ENCODE measurements at places on chromosomes 4 and X.
A peak's percentile ranks its signal among the peaks of the same experiment; 100 is the strongest.

DNA sequence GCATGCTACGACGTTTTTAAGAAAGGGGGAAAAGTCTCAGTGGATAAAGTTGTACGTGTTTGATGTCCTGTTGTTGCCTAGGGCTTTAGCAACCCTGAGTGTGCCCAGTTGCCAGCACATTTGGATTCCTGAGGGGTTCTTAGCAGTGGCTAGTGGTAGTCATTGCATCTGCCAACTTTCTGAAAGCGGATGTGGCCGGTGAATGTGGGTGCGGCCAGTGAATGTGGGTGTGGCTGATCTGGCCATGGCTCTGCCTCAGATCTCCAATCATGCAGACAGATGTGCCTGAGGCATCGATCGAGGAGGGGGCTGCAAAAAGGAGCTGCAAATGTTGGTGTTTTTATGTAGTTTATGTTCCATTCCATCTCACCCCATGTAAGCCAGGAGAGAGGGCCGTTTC lies 41.5 kb upstream of the FAT1 start:
- peak; percentile 77 for DNase-seq

- DNase-seq = peak; percentile 79
These were observed at the start of gene CPE for GRCh38 chr4:165378745-165379677. CPE (plus strand) TSS chr4:165379008; CDS start chr4:165379222, 214 bp downstream.

- no peak for DNase-seq
These were observed 108.2 kb downstream of the PCDH7 start for GRCh38 chr4:30828264-30828926.

DNA sequence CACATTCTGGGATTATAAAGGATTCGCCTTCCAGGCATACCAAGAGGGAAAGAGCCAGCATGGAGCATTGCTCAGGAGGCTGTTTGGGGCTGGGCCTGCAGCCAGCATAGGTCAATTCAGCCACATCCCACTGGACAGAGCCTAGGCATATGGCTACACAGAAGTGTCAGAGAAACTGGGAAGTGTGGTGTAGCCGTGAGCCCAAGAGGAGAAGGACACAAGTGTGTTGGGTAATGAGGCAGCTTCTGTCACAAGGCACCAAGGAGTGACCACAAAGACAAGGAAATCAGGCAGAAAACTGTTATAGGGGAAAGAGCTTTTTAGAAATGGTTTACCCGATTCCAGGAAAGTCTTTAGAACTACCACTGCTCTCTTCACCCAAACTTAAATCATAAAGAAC lies 178.6 kb upstream of the TBL1X start:
- peak; percentile 12 for DNase-seq

- DNase-seq = no peak
These were observed 41.1 kb upstream of the ACSL4 start for GRCh38 chrX:109774136-109774535.

GRCh38 chrX:95903975-95904374 lies 780.7 kb upstream of the DIAPH2 start:
- DNase-seq = no peak

DNA sequence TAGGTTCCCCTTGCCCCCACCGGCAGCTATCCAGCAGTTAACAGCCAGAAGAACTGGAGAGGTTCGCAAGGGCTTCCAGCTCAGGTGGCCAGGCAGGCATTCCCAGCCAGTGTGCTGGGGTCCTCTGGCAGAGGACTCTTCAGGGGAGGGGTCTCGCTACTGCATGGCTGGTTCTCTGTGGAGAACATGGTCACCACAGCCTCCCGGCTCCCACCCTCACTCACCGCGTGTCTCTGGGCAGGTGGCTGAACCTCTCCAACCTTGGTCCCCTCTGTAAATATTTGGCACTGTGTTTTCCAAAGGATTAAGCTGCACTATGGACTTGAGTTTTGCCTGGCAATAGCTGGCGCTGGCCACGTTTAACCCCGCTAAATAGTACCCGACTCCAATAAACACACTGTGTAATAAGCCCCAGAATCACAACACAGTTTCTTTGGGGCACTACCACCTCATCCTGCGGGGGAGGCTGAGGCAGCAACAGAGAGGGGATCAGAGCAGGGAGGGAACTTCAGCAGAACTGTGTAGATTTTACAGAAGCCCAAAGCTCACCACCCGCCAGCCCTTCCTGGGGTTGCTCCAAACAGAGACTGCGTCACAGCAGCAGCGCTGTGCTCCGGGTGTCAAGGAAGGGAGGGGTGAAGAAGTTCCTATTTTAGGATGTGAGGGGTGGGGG lies 15.2 kb downstream of the BCOR start:
- no peak for DNase-seq

DNA sequence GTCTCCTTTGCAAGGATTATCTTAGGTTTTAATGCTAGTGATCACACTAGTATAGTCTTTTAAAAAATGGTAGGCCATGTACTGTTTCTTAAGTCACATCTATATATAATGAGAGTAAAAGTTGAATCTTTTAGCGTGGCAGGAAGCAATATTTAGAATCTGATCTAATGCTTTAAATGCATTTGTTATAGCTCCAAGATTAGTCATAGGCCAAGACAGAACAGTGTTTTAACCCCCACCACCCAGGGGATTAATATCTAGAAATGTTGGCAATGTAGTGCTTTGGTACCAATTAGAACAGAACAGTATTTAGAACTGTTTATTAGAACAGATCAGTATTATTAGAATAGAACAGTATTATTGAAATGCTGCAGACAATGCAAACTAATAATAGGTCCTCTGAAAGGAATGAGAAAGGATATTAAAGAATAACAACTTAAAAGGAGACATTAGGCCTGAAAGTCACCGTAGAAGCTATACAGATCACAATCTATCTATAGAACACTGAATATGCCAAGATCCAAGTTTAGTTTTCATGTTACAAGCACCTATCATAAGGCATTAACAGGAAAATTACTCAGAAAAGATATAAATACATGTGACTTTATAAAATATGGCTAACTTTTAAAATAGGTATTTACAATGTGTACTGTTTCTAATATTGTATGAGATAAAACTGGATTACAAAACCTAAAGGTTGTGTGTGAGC lies 146.2 kb downstream of the NPNT start:
- no peak for DNase-seq

DNA sequence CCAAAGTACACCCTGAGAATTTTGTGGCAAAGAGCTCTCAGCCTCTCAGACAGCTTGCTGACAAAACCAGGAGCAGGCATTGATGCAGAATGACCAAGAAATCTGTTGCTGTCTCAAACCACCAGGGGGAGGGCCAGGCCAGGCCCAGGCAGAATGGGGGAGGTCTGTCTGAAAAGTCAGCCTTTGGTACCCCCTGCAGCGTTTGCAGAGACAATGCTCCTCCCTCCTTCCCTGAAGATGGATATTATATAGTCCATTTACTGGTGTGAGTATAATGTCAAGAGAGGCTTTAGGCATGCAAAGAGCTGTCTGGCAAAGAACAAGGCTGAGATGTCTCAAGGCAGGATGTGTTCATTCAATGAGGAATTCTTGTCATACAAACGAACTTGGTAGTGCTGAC lies 52.9 kb upstream of the TRPC5OS start:
- peak; percentile 79 for DNase-seq

DNA sequence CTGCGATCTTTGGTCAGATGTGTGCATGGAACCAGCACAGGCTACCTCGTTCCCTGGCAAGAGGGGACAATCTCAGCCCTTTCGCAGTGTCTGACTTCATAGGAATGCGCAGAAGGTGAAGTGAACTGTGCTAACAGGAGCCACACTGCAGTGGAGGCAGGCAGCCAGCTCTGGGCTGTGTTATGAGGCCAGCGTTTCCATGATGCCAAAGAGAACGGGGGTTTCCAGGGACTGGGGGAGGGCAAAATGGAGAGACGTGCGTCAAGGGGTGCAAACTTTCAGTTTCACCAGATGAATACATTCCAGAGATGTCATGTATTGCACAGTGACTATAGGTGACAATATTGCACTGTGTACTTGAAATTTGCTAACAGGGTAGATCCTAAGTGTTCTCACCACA lies 30.4 kb downstream of the CLDN34 start:
- no peak for DNase-seq

GRCh38 chr4:121583396-121583795 lies 113.4 kb downstream of the ANXA5 start:
- DNase-seq = no peak

DNA sequence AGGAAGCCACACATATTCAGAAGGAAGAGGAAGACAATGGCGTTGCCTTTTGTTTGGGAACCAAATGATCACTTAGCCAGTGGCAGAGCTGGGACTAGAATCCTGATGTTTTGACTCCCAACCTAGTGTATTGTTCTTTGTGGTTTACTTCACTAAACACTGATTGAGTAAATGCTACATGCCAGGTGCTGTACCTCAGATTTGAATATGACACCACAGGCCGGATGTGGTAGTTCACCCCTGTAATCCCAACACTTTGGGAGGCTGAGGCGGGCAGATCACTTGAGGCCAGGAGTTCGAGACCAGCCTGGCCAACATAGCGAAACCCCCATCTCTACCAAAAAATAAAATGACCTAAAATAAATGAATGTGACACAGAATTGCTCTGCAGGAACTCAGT lies 8.4 kb downstream of the NDUFA1 start:
- no peak for DNase-seq

GRCh38 chr4:80134936-80135701 lies 62.1 kb upstream of the ANTXR2 start:
- no peak for DNase-seq

GRCh38 chr4:40645586-40645985 lies 15.9 kb upstream of the RBM47 start:
- DNase-seq = no peak

DNA sequence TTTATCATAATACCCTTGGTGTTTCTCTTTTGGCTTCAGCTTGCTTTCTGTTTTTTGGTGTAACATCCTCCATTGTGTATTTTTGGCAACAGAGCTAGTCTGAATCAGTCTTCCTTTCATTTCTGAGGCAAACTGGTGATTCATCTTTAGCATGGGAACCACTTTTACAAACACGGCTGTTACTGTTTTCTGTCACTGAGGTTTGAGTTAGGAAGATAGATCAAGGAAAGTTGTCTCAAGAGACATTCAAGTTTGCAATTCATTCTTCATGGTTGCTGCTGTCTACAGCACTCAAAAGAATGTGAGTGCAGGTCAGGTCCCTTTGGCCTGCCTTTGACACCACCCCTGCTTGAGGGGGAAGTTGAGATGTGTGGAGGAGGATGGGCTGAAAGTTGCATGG lies 36.3 kb downstream of the IL21 start:
- DNase-seq = no peak

DNA sequence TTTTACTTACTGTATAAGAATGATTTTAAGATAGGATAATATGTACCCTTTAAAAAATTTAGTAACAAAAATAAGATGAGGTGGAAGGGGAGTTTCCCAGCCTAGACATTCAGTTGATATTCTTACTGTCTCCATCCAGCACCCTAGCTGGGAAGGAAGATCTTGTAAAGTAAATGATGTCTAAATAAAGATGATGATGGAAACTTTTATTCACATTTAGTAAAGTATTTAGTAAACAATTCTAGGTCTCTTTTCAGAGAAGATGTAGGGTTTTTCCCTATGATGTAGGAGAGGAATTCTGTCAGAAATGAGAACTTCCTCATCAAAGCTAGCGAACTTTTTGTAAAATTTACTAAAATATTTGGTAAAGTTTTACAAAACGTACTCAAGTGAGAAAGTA lies 136.8 kb downstream of the RAPGEF2 start:
- DNase-seq = no peak

DNA sequence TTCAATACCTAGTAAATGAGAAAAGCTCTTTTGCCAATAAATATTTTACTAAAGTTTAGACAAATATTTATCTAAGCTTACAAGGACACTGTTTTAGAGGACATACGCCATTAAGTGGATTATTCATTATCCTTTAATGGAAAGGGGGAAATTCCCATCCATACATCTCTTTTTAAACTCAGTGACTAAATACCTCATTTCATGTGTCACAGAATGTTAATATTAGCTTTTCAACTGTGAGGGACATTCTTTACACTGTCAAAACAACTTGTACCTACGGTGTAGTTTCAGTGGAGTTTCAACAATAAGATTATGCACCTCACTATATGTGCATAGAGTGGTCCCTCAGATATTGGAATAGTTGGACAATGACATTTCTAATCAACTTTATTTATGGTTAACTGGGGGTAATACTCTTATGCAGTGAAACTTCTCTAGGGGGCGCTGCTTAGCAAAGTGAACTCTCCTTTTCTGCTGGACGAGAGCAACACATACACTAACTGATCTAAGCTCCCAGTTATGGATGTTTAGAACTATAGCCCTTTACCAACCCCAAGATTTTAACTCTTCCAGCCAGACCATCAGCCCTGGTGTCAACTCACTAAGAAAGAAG lies 9.7 kb downstream of the HS6ST2 start:
- DNase-seq = peak; percentile 19

DNA sequence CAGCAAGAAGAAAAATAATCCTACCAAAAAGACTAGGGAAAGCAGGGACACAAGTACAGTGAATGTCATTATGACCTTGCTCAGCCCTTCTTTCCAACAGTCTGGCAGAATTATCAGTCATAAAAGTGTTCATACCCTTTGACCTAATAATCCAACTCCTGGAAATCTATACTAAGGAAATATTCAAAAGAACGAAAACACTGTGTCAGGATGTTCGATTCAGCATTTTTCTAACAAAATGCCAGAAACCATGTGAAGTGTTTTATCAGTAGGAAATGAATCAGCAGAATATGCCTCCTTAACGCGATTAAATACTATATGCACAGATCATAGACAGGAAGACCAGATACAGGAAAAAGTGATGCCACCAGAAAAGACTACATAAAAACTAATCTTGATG lies 16.2 kb upstream of the S100G start:
- DNase-seq = no peak

DNA sequence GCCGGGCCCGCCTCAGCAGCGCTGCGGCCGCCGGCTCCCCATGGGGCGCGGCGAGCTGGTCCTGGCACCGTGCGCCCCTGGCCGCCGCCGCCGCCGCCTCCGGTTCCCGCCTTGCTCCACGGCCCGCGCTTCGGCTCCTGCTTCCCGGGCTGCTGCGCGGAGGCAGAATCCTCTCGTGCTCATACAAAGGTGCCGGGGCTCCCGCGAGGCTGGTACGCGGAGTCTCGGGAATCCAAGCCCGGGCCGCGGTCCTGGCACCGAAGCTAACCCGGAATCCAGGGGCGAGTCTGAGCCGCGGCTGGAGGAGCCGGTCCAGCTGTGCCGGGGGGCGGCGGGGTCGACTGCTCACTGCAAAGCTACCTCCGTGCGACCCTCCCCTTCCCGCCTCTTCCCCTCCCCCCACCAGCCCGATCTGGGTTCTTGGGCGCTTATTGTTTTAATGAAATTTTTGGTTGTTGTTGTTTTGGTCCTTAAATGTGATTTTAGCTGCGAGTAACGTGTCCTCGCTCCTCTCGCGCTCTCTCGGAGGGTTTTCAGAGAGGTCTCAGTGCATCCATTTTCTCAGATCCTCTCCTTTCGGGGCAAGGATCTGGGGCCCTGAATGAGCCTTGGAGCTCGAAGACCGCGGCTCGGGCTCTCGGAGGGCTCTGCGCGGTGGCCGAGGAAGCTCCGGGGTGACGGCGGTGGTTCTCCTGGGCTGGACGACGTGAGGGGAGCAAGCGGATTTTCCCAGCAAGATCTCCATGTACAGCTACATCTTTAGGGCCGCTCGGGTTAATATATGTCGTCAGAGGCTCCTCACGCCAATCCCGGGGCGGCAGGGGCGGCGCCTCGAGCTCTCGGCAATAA lies at the start of gene HAND2:
Gene HAND2 (minus strand): TSS at position 753 of the 849 bp plus-strand sequence. CDS start 940 bp downstream, outside the sequence.
- DNase-seq = peak; percentile 57

- no peak for DNase-seq
These were observed 77.3 kb upstream of the CLNK start for GRCh38 chr4:10761903-10762302.
